GOT3 (cell line): ENCODE measurements at places on chromosomes 11 and 22.

DNA sequence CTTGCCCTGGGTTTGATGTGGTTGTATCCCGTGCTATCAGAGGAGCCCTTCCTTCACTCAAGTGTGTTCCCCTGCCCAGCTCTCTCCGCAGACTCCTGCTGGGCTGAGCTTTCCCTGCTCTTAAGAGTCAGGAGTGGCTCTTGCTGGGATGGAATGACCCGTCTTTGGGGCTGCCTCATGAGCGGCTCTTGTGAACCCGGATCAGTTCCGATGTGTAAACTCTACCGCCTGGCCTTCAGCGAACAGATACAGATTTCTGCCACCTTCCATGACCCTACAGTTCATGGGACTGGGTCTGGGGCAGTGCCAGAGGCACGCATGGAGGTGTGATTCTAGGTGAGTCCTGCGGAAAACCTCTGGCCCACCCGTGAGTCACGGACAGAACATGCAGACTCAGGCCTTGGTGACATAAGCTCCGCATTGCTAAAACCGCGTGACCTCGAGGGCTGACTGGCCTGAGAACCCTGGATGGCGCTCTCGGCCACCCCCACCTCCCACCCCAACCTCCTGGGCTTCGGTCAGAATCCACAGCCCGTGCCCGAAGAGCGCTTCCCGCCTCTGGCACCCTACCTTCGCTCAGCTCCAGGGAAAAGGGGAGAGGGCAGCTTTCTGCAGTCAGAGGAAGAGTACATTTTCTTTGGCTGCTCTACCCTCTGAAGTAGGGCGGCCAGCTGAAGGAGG lies 1.3 kb upstream of the ZBTB16 start:
- no peak for DNase-seq

DNA sequence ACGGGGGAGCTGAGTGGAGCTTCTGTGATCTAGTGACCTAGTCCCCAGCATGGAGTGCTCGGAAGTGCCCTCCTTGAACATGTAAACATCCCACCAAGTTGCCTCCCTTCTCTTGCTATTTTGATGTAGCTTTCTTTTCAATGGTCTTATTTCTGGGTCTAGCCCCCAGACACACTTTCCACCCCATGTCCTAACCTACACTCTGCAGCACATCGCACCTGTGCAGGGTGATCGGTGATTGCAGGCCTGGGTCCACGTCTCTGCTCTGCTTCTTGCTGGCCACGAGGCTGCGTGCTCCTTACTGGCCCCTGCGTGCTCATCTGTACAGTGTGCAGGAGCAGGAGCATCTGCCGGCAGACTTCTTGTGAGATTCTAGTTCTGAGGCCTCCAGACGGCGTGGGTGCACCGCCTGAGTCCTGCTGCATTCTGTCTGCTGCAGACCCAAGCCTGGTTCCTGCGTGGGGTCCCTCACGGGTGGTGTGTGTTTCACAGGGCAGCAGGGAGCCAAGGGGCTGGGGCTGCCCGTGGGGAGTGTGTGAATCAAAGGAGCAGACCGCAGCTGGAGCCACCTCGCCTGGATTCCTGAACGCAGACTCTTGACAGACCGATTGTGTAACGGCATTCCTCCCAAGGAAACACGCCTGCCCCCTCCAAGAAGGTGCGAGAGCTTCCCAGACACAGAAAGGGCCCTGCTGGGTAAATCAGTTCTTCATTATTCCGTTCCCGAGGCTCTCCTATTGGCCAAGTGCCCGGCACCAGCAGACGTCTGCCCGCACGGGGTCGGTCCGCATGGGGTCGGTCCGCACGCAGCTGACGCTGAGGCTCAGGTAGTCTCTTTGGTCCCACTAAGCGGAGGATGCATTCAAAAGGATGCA lies 44.4 kb upstream of the MYEOV start:
- no peak for DNase-seq

GRCh38 chr11:26958005-26958701 lies 35.8 kb upstream of the FIBIN start:
- no peak for DNase-seq

GRCh38 chr11:36033082-36033751 lies 89.4 kb downstream of the LDLRAD3 start:
- DNase-seq, result no peak

DNA sequence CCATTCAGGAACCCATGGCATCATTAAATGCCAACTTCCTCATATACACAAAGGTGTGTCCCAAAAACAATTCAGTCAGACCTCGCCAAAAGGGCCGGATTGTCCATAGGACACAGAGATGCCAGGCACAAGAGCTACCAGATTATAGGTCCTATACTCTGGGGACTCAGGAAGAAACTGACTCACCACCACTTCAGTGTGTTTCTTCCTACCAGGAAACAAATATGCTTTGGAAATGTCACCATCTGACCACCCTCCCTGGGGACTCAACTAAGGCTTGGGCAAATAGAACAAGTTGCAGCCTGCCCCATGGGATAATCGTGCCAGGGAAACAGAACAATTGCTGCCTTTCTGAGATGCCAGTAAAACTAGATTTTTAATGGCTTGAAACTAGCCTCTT lies 11.7 kb downstream of the POU2AF3 start:
- DNase-seq, result no peak

DNA sequence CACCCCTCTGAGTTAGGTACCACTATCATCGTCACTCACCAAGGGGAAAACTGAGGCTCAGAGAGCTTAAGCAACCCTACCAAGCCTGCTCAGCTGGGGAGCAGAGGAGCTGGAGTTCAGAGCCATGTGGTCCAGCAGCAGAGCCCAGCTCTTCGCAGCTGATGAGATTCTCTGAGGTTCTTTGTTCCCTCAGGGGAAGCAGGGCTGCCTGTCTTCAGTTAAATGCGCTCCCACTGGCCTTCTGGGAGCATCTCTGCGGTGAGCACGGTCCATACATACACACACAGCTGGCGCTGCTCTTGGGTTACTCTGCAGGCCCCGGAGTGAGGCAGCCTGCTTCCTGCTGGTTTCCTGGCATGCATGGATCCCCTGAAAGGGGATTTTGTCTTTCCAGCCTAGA lies 5.2 kb upstream of the PTGDR2 start:
- DNase-seq, result no peak

- DNase-seq, result no peak
Measured at GRCh38 chr11:69359735-69360480, 66.0 kb downstream of the MYEOV start.

DNA sequence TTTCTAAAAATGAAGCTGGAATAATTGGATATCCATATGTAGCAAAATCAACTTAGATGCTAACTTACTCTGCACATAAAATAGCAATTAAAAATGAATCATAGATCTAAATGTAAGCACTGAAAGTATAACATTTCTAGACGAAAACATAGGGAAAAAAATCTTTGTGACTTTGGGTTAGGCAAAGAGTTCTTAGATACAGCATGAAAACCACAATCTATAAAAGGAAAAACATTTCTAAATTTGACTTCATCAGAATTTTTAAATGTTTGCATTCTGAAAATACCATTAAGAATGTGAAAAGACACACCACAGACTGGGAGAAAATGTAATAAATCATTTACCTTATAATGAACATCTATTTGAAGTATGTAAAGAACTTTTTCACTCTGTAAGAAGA lies 128.8 kb downstream of the APIP start:
- DNase-seq, result no peak

DNA sequence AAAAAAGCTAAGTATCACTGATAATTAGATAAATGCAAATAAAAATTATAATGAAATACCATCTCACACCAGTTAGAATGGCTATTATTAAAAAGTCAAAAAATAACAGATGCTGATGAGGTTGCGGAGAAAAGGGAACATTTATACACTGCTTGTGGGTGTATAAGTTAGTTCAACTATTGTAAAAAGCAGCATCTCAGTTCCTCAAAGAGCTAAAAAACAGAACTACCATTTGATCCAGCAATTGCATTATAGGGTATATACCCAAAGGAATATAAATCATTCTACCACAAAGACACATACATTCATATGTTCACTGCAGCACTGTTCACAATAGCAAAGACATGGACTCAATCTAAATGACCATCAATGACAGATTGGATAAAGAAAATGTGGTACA lies 120.3 kb upstream of the ZBED5 start:
- DNase-seq, result no peak

DNA sequence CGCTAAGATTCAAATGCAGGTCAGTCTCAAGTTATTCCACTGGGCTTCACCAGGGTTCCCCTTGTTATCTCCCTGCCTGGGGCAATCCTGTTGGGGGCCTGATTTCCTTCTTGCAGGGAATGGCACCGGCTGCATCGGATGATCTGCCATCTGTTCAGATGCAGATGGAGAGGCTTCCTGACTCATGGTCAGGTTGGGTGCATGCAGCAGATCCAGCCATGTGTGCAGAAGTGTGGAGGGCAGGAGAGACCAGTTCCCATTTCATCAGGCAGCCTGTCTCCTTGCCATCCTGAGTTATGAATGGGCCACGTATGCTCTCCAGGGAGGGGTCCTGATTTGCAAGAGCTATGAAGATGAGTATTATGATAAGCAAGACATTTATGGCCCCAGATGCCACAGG lies 161.2 kb upstream of the PLET1 start:
- no peak for DNase-seq

DNA sequence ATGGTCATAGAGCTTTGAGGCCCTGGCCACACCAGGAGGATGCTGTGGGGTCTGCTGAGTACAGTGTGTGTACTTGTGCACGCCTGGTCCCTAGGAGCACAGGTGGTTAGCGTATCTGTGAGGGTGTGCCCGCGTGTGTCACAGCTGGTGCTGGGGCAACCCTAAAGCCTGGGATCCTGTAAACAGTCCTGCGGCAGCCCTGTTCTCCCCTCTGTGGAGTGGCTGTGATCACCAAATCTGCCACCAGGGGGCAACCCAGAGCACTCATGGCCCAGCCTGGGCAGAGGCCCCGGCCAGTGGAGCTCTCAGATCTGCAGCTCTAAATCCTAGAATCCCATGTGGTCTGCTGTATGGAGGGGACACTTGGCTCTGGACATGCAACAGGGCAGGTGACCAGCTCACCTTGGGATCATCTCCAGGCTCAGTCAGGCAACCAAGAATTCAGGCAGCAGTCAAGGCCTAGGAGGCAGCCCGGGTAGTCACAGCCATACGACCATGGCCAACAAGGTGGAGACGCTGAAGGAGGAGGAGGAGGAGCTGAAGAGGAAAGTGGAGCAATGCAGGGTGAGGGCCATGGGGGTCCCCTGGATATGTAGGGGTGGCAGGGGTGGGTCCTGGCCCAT lies 3.9 kb downstream of the SH3BP1 start:
- peak; percentile 49 for DNase-seq

GRCh38 chr11:45384016-45384415 lies 97.9 kb upstream of the SYT13 start:
- DNase-seq, result no peak

GRCh38 chr11:64224891-64225607 lies 937 bp downstream of the TRPT1 start:
- no peak for DNase-seq

- DNase-seq, result no peak
Measured at GRCh38 chr11:119417726-119418540, 5.0 kb downstream of the THY1 start.

GRCh38 chr11:119330237-119330636 lies 4.1 kb upstream of the RNF26 start:
- no peak for DNase-seq

- no peak for DNase-seq
Measured at GRCh38 chr11:93662175-93662570, 691 bp downstream of the CEP295 start.

DNA sequence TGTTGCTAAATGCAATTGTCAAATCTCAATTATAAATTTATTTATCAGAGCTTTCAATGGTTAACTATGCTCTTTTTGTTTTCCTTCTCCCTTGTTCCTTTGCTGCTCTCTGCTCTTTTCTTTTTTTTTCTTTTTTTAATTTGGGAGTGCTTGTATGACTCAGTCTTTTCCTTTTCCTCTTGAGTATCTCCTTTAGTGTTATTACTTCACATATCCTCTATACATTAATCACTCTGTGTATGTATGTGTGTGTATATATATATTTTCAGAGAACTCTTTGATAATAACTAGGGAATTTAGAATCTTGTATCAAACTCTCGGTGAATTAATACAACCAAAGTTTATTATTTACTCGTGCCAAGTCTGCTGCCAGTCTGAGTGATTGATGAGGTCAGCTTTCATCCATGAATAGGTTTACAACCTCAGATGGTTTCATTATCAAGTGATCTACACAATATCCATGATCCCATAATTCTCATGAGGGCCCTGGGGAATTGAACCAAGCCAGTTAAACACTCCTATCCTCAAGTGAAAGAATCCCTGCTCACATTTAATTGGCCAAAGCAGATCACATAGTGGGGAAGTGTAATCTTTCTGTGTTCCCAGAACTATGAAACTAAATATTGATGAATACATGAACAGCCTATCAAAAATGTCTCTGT lies 743.4 kb upstream of the CNTN5 start:
- no peak for DNase-seq

- DNase-seq, result no peak
Measured at GRCh38 chr11:75938543-75938942, 123.5 kb downstream of the UVRAG start.

GRCh38 chr11:66933531-66933930 lies 24.7 kb downstream of the PC start:
- no peak for DNase-seq

- no peak for DNase-seq
Measured at GRCh38 chr11:16840951-16841350, 102.5 kb downstream of the C11orf58 start.

DNA sequence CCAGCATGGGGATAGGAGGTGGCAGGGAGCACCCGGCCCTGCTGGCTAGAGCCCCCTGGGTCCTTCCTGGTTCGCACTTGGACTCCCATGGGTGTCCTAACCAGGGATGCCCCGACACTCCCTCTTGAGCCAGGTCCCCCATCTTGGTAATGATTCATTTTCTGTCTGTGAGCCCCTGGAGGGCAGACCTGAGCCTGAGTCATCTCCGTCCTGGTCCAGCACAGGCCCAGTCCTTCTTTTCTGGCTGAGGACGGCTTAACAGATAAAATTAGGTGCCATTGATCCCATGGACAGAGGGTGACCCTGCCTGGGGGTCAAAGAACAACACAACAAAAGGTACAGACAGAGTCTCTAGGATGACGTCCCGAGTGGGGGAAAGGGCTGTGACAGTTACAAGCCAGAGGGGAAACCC lies 3.5 kb downstream of the RHOD start:
- DNase-seq, result no peak

- DNase-seq, result no peak
Measured at GRCh38 chr22:37059876-37060449, 8.4 kb downstream of the KCTD17 start.

DNA sequence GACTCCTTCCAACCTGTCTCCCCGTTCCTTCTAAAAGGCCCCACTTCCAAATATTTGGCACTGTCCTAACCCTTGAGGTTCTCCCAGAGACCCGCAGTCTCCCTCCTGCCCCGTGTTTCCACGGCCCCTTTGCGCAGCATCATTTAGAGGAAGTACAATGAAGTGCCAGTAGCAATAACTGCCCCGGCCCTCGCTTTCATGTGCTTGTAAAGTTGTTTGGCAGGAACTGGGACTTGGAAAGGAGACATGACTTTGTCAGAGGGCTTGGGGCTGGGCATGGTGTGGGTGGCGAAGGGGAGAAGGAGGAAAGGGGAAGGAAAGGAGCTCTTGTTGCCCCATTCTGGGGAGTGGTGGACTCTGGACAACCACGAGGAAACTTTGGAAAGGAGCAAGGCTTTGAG lies 2.6 kb downstream of the CD44 start:
- DNase-seq, result no peak

GRCh38 chr11:44159848-44160721 lies 64.6 kb downstream of the EXT2 start:
- DNase-seq, result no peak

GRCh38 chr11:92406472-92406871 lies 181.9 kb downstream of the FAT3 start:
- no peak for DNase-seq
